ENCODE measurements at places on chromosomes 5 and 9. TPM values are rescaled to one million over a fixed set of nuclear protein-coding genes. Genes with fewer than 3 reads are reported as not detected.

DNA sequence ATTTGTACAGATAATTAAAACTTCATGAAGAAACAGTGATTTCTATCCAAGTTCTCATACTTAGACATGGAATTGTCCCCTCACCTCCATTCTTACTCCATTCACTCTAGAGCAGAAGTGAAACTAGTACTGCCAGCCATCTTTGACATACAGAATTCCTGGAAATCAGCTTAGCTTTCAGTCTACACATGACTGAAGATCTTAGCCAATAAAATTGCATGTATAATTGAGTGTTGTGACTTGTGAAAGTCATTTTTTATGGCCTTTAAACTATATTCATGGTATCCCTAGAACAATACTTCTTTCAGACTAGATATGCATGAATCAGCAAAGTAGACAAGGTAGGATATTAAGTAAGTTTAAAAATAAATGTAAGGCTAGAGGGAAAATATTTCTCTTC is 705.2 kb upstream of the ZNF608 start:
- DNase-seq: no peak

GRCh38 chr9:121798941-121799340 is 147.5 kb downstream of the DAB2IP start:
- no peak for DNase-seq

- no peak for DNase-seq
Measured at GRCh38 chr9:36744678-36745077, 172.0 kb downstream of the MELK start.

DNA sequence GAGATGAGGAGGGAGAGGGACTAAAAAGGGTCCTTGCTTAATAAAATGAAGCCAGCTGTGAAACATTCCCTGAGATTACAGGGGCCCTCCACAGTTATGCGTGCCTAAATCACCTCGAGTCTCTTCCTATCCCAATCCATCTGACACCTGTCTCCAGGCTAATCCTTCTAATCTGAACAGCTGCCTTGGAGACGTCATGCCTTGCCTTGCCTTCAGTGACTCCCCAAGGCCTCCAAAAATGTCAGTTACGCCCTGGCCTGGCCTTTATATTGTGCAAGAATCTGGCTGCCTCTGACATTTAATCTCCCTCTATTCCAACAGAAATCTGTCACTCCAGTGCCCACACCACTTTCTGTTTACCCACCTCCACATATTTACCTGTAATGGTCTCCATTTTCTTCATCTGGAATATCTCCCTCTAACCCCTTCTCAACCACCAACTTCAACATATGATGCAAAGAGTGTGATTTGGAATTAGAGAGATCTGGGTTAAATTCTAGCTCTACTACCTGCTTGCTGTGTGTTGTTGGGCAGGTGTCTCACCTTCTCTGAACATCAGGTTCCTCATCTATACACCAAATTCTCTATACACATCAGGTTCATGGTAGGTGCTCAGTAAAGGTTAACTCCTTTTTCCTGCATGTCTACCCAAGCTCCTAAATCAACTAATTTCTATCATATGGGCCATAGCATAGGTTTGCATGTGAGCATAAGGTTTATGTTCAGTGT is 57.9 kb downstream of the PTCD2 start:
- DNase-seq: no peak

DNA sequence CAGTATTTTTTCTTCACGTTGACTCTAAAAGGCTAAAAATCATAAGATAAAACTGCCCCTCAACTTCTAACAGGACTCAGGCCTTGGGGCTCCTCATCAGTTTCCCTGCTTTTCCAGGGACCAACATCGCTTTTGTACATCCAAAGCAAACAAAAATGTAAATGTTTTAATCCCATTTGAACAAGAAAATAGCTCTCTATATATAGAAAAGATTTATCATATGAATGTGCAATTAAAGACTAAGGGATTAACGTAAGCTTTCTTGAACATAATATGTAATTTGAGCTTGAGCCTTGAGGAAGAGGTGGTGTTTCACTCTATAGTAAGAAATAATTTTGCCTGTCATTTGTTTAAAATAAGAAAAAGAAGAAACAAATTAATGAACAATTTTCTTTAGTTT is 547.2 kb upstream of the ACO1 start:
- no peak for DNase-seq

DNA sequence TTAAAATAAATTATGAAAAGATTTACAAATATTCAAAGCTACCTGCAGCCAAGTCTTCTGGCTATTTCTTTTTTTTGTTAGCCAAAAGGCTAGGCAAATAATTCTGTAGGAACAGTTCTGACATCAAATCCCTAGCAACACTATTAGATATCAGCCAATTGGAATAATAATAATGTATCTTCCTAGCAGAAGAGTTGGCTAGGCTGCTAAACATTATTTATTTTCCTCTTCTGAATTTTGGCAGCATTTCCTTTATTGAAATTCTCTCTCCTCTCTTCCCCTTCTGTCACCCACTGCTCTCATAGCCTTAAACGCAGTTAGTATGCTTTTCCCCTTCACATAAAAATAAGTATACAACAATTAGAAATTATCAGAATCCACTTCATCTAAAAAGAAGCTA is 42.6 kb downstream of the ZDHHC21 start:
- DNase-seq: no peak

GRCh38 chr5:122150215-122150614 is 20.9 kb downstream of the ZNF474 start:
- no peak for DNase-seq

DNA sequence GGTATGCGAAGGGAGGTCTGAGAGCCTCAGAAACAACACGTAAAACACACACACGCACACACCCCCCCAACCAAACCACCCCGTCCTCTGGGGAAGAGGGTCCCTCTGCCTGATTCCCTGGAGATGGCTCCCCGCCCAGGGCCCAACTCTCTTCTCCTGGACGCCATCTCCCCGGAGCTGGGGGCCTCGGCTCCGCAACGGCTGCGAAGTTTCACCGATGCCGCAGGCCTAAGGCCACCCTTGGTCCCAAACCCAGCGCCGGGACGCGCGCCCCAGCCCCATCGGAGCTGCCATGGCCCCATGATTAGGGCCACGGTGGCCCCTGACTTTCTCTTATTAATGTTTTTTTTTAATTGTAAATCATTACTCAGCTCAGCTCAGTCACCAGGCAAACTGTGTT is 181.4 kb upstream of the TBCA start:
- no peak for DNase-seq

DNA sequence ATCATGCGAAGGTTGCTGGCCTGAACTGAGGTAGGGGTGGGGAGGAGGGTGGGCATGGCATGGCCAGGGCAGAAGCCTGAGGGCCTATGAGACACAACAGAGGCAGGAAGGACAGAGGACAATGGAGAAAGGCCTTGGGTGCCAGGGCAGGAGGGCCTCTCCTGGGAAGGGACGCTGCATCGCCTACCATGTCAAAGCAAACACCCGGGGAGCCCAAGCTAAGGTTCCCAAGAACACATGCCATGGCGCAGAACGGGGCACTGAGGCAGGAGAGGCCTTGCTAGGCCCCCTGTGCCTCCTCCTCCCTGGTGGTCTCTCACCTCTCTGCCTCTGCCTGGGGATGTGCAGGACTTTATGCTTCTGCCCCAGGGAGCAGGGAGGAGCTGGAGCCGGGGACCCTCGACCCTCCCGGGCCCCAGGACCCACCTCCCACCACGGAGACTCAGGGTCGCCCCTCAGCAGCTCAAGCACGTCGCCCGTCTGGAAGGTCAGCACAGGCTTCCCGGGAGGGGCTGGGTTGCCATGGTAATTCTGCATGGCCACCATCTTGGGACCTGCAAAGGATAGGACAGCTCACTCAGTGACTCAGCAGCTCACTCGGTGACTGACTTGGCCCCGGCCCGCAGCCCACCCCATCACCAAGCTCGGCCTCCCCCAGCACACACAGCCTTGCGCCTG is 40.3 kb upstream of the SARDH start:
- no peak for DNase-seq

DNA sequence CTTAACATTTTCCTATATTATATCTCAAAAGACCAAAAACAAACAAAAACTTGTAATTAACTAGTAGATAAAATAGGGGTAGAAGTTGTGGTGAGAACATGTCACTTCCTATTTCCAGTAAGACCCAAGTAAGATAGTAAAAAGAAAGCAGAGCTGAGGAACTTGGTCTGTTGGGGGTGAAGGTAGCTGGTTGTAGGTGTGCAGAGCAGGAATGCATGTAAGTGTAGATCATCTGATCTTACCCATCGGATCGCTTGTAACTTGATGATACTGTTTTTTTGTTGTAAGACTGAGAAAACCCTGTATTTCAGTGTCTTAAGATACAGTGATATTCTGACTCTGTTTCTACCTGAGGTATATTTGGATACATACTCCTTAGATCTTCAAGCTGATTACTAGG is 5.7 kb downstream of the SRP19 start:
- no peak for DNase-seq

DNA sequence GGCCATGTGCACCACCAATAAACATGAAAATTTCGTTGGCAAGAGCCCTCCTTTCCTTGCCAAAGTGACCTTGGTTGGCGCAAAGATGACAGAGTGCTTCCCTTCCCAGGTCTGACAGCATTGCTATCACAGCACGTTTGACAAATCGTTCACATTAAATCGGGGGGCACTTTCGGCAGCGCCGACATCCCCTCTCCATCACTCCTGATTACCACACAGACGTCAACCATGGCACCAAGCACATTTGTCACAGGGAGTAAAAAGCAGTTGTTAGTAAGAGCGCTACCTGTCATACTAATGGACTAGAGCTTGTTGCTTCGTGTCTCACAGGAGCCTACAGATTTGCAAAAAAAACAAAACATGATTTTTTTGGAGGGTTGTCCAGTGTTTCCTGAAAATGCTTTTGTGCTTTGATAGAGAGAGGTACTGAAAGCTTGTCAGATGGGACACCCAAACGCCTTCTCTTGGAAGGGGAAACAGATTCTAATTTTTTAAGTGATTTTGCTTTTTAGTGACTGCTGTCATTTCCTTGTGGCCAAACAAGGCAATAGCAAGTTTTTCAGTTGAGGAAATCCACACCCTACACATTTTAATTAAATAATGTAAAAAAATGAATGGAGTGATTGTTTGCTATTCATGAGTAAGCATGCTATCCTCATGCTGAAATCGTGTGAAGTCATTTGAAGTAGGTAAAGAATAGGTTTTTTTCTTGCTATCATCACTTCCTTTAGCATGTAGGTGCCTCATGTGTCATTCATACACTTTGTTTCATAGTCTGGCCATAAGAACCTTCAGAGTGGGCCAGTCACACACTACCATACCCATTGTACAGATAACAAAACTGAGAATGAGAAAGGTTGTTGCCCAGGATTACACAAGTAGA is 682.8 kb upstream of the WWC1 start:
- DNase-seq: no peak

DNA sequence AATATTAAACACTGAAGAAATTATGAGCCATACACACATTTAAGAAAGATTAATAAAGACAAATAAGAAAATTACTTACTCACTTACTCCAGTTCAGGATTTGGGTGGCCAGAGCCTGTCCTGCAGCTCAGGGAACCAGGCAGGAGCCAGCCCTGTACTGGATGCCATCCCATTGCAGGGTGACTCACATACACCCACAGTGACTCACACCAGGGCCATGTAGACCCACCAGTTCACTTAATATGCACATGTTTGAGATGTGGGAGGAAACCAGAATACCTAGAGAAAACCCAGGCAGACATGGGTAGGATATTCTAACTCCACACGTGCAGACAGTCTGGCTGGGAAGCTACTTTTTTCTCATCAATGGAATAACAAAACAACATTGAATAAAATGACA is 49.6 kb upstream of the ADRB2 start:
- DNase-seq: no peak

- no peak for DNase-seq
Measured at GRCh38 chr9:136494012-136494411, 11.2 kb upstream of the SEC16A start.

DNA sequence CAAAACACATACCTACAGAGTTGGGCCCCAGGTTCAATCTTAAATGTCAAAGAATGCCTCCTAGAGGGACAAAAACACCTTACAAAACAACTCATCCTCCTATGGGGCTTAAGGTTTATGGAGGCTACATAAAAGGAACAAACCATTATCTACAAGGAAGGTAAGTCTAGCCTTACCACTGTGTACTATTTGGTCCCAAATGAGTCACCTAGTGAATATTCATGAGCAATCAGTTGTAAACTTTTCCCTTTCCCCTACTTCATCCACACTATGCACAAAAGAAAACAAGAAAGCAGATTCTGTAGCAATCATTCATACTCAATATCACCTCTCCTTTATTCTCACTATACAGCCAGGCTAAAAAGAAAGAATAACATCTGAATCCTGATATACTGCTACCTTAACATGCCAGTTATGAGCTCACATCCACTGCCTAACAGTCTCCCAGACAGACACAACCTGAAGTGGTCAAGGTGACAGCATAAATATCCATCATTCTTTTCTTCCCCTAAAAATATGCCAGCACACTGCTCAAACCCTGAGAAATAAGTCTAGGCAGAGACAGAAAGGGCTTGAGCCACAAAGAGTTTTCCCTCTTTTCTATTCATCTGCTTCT is 6.2 kb downstream of the OXCT1 start:
- no peak for DNase-seq

DNA sequence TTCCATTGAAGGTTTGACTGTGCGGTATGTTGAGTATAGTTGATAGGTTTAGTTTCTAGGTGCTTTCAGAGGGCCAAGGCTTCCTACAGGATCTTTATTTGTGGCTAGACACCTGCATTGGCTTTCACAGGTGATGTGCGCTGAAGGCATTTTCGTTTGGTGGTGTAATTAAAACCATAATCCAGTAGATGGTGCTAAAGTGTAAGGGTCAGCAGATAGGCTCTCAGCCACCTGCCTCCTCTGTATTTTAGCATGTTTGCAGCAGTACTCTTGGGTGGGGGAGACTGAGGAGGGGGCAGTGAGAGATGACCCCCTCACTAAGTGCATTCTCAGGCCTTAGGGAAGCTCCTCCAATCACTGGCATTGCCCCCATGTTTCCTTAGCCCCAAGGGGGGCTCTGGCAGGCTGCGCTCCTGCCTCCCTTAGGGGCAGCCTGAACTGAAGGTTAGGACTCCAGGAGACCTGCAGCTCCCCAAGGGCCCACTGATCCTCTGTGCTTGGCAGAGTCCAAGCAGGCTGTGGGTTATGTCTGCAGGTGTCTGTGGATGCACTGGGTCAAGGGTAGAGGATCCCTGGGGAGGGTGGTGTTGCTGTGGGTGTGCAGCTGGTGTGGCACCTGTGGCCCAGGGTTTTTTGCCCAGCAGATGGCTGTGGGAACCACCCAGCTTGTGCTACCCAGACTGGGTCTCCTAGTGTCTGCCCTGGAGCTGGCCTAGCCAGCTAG is 23.4 kb downstream of the CDK20 start:
- DNase-seq: no peak

DNA sequence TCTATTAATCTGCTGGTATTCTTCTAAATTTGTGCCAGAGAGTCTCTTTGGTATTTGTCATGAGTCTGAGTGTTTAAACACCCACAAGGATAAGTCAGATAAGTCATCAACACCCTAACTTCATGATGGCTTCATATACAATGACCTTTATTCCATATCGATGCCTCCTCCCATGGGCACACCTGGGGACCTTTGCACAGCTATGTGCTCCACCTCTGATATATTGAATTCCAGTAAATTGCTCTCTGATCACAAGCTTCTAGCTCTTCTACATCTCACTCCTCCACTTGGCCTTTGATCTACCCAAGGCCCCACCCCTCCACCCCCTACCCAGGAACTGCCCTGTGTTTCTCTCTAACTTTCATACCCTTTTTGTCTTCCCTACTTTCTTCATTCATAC is 102.7 kb upstream of the MIER3 start:
- DNase-seq: no peak

The UIMC1 gene
- 41.3 TPM for polyA plus RNA-seq

The SHISAL2B gene
- polyA plus RNA-seq: 9.3 TPM

The TNC gene
- polyA plus RNA-seq: 113 TPM

The CDH12 gene
- polyA plus RNA-seq: 5.8 TPM

The TAF1L gene
- polyA plus RNA-seq: 0.09 TPM

The PCDHGA7 gene
- 1.8 TPM for polyA plus RNA-seq

The PDE8B gene
- polyA plus RNA-seq: 6.8 TPM

The PCDHA13 gene
- polyA plus RNA-seq: 0.17 TPM

The TIMD4 gene
- 0.77 TPM for polyA plus RNA-seq

All from right lung (tissue), 10 donors.